T-helper 2 cell treated with Interferon-gamma antibody and Interleukin-4, amounts not matched to agents 5 μg/mL and 100 μg/mL, for 36 hours (primary cell): ENCODE measurements at places on chromosomes 5 and 9.

DNA sequence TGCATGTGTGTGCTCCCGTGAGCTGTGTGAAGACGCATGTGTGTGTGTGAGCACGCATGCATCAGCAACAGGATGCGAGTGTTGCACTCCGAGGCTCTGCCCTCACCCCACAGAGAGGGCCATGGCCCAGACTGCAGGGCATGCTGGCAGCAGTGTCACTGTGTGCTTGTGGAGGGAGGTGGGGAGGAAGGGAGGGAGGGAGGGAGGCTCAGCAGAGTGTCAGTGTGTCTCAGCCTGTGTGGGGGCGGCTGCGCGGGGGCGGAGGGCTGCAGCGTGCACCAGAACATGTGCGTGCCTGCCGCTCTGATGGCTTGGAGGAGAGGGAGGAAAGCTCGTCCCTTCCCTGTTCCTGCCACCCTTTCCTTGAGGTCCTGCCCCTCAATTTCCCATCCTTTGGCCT lies 5.3 kb downstream of the CAMK2A start:
- no peak overlapping the region for H3K27ac ChIP-seq
- H3K4me3 ChIP-seq: no peak overlapping the region
- H3K36me3 ChIP-seq: no peaks in the 10 kb centered on the region
- no peak for DNase-seq
- no peaks in the 10 kb centered on the region for H3K4me1 ChIP-seq

DNA sequence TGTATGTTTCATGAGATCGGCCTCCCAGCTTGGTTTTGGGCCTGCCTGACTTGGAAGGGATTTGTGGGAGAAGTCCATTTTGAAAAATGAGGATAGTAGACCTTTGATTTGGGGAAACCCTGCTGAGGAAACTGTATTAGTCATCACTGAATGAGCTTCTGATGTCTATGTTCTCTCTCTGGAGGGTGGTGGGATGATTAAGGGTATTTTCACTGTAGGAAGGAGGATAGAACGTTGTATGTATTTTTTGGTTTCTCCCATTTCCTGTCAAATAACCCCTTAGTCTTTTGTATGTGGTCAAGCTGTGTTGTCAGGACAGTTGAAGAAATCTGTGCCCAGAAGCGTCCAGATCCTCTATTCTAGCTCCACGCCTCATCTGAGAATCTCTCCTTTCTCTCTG lies 151.9 kb downstream of the INSYN2B start:
- H3K4me3 ChIP-seq: no peak overlapping the region
- H3K27me3 ChIP-seq: no peaks in the 10 kb centered on the region
- peaks cover 29% of the 10 kb centered on the region for H3K36me3 ChIP-seq
- H3K4me1 ChIP-seq: peaks cover 25% of the 10 kb centered on the region
- H3K27ac ChIP-seq: no peak overlapping the region

- no peak overlapping the region for H3K27ac ChIP-seq
- H3K4me1 ChIP-seq: peaks cover 3% of the 10 kb centered on the region
- peaks cover 13% of the 10 kb centered on the region for H3K27me3 ChIP-seq
- H3K4me3 ChIP-seq: no peak overlapping the region
- no peaks in the 10 kb centered on the region for H3K36me3 ChIP-seq
- DNase-seq: no peak
These were observed 207.3 kb downstream of the CD180 start for GRCh38 chr5:66989286-66989685.

- H3K4me1 ChIP-seq: no peaks in the 10 kb centered on the region
- no peak overlapping the region for H3K4me3 ChIP-seq
- H3K27ac ChIP-seq: no peak overlapping the region
- no peak for DNase-seq
These were observed 48.3 kb upstream of the EGFL7 start for GRCh38 chr9:136614372-136614922.
